ENCODE measurements at places on chromosomes 7 and 10. TPM values are rescaled to one million over a fixed set of nuclear protein-coding genes. Genes with fewer than 3 reads are reported as not detected.

DNA sequence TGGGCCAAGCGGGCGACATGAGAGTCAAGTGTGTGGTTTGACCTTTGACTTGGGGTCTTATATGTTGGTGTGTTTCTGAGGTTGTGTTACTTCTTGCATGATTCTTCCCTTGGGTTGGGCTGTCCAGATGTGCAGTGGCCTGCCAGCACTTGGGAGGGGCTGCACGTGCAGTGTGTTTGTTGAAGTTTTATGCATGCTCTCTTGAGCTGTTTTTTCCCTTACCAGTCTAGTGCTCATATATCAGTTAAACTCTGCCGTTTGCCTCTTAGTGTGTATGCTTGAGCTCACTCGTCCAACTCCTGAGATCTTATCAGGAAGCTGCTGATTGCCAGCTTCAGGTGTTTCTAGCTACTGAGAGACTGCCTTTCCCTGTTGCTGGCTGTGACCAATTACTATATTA, 23.1 kb downstream of the SP4 start:
- no peak for DNase-seq

DNA sequence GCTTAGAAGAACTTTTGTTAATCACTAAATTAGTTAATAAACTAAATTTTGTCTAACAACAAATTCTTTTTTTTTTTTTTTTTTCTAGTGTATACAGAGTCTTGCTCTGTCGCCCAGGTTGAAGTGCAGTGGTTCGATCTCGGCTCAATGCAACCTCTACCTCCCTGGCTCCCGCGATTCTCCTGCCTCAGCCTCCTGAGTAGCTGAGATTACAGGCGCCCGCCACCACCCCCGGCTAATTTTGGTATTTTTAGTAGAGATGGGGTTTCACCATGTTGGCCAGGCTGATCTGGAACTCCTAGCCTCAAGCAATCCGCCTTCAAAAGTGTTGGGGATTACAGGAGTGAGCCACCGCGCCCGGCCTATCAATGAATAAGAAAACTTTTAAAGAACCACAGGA, 1.1 kb upstream of the IQUB start:
- DNase-seq, result no peak

The LDB3 gene
- 0.37 TPM for polyA plus RNA-seq

The PRSS2 gene
- 0.35 TPM for polyA plus RNA-seq

The ELN gene
- polyA plus RNA-seq, result 60.4 TPM

The RUFY2 gene
- 4.2 TPM for polyA plus RNA-seq

The KCNMA1 gene
- polyA plus RNA-seq, result 6.5 TPM

DNA sequence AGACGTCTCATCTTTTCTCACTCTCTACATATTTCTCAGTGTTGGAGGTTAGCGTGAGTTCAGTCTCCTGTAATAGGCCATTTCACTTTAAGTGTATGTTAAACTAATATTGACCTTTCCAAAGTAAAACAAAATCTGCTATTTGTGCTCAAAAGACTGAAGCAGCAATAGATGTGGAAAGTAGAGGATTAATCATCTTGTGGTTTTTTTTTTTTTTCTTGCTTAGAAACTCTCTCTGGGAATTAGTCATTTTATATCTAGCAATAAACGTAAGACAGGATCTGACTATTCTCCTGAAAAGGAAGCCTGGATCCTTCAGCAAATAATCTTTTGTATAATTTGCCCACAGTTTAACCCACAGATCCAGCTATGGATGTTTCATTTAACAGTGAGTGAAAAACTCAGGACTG, 81.7 kb downstream of the NRP1 start:
- DNase-seq, result no peak

The CCDC126 gene
- 8.7 TPM for polyA plus RNA-seq

The ASB15 gene
- not detected for polyA plus RNA-seq

DNA sequence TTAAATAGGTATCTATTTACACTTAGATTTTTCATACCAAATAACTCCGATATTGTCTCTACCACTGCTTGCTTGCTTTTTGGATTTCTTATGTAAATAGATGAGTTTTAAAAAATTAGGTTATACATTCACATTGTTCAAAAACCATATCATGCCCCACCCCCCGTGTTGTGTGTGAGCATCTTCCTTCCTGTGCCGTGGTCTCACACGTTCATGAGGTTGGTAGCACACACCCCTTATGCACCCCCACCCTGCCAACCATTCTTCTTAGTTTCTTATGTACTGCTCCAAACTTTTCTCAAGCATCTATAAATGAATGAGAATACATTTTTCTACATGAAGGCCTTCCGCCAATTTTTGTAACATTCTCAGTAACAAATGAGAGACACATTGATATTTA, 115.6 kb downstream of the FANK1 start:
- DNase-seq, result no peak

DNA sequence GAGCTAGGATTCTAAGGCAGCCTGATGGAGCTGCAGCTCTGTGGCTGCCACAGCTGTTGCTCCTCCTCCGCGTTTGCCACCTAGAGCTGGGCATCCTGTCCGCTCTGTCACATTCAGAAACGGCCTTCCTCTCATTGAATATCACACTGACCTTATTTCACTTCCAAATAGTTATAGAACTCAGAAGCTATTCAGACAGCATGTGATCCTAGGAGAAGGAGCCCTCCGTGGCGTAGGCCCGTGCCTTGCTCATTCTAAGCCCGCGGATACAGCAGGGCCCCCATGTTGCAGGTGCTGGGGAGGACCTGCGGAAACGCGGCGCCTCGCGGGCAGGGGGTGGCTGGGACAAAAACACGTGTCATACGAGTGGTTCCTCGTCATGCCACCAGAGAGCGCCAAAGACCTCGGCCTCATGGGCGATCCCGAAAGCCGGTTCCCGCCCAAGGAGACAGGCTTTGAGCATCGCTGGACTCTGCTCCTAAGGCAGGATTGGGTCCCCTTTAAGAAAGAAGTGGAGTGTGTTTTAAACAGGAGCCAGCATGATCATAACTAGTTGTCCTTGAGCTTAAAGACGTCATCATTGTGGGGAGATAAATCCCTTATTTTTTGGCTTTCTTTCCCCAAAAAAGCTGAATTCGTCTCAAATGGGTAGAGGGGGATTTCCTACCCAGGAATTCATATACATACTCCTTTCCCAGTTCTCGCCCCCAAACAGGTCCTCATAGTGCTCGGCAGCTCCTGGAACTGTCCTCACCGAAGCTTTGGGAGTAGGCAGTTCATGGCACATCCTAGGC, 17.9 kb upstream of the FIGNL1 start:
- DNase-seq, result peak; percentile 76

GRCh38 chr10:22454634-22455033, 109.3 kb downstream of the SPAG6 start:
- DNase-seq, result no peak

The GDI2 gene
- 64.2 TPM for polyA plus RNA-seq

DNA sequence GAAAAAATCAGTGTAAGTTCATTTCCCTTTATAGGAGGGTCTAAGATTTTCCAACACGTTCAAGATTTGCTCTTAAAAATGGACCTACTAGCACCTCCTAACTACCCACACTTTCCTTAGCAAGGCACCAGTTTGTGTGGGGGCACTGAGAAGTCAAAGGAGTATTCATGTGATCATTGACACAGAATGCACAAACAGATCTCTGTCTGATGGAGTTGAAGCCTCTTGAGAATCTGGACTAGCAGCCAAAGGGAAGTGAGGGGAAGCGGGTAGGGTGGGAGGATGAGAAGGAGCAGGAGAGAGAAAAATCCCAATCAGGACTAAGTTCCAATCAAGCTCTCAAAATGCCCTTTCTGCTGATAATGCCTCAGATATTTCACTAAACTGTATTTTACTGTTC, 4.1 kb downstream of the MMS19 start:
- no peak for DNase-seq

The PLXDC2 gene
- polyA plus RNA-seq, result 19.6 TPM

DNA sequence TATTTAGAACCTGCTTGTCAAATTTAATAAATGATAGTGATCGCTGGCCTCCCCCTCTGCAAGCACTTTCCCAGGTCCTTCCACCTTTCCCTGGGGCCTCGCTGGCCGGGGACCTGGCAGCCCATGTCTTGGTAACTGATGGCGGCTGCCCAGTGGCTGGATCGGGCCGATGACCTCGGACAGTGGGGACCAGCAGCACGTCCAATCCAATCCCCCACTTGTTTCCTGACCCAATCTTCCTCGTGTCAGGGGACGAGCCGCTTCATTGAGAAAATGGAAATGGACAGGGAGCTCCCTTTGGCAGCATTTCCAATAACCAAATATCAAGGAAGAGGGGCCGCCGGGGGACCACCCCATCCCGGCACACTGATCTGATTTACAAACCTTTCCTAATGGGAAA, 17.2 kb downstream of the EBF3 start:
- no peak for DNase-seq

DNA sequence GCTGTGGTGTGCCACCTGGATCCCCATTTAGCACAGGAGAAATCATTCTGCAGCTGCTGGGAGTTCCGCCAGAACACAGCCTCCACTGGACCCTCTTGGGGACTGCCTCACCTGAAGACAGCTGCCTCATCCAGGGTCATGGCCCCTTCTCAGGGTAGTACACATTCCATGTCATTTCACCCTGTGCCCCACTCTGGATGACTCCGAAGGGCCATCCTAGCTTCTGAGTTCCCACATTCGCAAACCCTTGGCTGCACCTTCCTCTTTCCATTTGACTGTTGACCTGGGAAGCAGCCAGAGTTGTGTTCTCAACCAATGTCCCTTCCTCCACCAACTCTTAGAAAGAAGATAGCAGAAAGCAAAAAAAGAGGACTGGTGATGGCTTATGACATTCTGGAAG, 125.6 kb upstream of the TBX20 start:
- DNase-seq, result no peak

The MBLAC1 gene
- polyA plus RNA-seq, result 1.9 TPM

DNA sequence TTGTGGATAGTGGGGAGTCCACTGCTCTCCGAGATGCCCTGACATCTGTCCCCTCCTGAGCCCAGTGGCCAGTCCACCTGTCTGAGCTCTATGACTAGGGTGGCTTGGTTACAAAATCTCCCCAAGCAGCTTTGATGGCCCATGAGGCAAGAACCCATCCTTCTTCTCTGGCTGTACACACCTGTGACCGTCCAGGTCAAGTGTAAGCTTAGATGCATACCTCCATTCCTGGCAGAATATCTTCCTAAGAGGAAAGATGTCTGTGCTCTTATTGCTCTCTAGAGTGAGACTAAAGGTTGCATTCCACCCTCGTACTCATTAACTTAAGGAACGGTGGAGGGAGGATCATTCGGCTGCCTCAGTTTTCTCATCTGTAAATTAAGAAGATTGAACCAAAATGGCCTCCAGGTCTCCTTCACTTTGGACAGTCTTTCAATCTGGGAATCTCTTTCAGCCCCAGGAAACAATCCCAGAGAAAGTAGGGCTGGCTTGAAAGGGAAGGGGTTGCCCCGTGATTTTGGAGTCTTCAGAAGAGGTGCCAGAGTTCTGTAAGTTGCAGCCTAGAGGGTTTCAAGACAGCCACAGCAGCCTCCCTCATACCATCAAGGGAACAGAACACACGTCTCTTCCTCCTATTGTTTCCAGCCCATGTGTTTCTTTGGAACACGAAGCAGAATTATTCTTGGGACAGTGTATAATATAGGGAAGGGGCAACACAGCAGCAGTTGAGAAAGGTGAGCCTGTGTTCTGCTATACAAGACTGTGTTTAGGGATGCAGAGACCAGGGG, 5.5 kb downstream of the HOXA4 start:
- no peak for DNase-seq

DNA sequence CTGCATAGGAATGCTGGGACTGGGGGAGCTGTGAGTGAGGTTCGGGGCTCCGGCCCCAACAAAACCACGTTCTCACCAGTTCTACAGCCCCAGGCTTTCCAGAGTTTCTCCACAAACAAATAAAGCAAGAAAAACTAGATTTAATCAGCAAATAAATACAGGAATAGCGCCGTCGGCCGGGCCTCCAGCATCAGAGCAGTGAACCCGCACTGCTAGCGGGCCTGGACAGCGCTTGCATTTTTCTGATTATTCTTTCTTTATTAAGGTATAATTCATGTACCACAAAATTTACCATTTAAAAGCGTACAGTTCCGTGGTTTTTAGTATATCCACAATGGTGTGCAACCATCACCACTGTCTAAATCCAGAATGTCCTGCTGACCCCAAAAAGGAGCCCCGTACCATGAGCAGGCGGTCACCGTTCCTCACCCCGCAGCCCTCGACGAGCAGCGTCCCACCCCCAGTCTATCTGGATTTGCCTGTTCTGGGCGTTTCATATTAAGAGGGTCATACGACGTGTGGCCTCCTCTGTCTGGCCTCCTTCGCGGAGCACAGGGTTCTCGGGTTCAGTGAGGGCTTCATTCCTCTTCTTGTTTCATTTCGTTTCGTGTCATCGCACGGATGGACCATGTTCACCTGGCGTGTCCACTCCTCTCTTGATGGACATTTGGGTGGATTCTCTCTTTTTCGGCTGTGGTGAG, 35.5 kb upstream of the FOXL3 start:
- no peak for DNase-seq

DNA sequence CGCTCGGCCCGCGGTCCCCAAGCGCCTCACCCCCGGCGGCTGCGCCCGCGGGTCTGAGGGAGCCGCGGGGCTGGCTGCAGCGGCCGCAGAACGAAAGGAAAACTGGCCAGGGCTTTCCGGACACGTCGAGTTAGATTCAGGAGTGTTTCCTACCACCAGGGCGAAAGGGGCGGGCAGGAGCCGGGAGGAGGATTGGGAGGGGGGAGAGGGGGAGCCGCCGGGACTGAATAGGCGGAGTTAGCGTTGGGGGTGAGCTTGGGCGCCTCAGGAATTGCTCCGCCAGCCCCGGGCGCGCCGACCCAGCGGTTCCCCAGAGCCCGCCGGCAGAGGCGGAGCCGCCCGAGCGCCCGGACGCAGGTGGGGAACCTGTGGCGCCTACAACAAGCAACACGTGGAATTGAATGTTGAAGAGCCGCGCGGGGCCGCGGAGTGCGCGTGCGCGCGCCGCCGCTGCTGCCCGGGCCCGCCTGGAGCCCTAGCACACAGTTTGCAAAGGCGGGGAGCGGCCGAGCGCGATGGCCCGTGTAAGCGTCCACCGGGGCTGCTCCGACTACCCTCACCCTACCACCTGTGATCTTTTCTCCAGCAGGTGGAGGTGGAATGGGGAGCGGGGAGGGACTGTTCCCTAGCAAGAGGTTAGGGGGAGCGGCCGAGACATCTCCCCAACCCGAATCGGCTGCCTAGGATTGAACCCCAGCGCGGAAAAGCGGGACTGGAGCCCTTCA, at the start of gene CADPS2:
Gene CADPS2 (minus strand): TSS at position 104 of the 725 bp plus-strand sequence. CDS start 123 bp downstream, outside the sequence.
- DNase-seq, result peak; percentile 96

Data from lung (tissue), 17 donors.